Effector memory CD8-positive, alpha-beta T cell (primary cell): ENCODE measurements at places on chromosomes 11 and 22.

DNA sequence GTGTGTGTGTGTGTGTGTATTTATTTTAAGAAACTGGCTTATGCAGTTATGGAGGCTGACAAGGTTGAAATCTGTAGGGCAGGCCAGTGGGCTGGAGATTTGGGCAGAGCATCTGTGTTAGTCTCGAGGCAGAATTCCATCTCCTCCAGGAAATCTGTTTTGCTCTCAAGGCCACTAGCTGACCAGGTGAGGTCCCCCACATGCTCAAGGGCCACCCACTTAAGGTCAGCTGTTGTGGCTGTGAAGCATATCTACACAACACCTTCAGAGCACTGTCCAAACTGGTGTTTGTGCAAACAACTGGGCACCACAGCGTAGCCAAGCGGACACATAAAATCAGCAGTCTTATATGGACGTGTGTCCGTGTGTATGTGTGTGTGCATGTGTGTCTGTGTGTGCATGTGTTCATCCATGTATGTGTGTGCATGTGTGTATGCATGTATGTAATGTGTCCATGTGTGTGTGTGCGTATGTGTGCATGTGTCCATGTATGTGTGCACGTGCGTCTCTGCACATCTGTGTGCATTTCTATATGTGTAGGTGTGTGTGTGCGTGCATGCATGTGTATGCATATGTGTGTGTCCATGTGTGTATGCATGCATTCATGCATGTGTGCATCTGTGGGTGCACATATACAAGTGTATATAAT, 400.9 kb downstream of the BRD1 start:
- no peak for DNase-seq

DNA sequence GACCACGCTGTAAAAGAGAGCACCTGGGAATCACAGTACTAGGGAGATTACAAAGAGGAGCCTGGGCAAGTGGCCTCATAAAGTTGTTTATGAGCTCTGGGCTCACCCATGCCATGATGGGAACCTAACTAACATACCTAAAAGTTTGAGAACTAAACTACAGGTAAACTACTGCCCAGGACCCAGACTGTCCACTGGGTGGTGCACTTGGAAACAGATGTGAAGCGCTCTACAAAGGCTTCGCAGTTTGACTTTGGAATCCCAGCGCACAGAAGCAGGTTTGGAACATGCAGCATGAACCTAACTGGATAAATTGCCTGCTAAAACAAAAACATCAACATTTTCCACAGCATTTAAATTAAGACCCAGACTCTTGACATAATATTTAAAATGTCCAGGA, 418.6 kb downstream of the FAM181B start:
- DNase-seq = no peak

DNA sequence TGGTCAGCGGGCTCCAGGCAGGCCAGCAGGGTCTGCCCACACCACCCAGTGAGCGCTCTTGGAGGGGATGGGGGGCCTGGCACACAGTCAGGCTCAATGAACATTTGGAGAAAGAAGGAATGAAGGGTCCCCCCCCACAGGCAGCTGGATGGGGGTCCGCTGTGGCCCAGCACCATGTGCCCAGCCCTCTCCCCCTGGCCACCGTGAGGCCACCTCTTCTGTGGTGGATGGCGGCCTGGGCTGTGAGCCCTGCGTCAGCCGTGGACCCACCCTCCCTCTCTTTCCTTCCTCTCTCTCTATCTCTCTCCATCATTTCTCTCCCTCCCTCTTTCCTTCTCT, 35.1 kb upstream of the MUC5AC start:
- no peak for DNase-seq

- no peak for DNase-seq
Measured at GRCh38 chr11:35105319-35106079, 33.5 kb upstream of the CD44 start.

GRCh38 chr11:95187723-95188122, 43.3 kb downstream of the SESN3 start:
- no peak for DNase-seq
